ENCODE measurements at places on chromosomes 5 and 9. TPM values are rescaled to one million over a fixed set of nuclear protein-coding genes. Genes with fewer than 3 reads are reported as not detected.

- DNase-seq, result no peak
Observed at GRCh38 chr5:116531635-116532034, 43.0 kb downstream of the SEMA6A start.

Gene ADAMTS13
- 1.2 TPM for total RNA-seq

- DNase-seq, result no peak
Observed at GRCh38 chr5:96582343-96582742, 79.8 kb upstream of the CAST start.

DNA sequence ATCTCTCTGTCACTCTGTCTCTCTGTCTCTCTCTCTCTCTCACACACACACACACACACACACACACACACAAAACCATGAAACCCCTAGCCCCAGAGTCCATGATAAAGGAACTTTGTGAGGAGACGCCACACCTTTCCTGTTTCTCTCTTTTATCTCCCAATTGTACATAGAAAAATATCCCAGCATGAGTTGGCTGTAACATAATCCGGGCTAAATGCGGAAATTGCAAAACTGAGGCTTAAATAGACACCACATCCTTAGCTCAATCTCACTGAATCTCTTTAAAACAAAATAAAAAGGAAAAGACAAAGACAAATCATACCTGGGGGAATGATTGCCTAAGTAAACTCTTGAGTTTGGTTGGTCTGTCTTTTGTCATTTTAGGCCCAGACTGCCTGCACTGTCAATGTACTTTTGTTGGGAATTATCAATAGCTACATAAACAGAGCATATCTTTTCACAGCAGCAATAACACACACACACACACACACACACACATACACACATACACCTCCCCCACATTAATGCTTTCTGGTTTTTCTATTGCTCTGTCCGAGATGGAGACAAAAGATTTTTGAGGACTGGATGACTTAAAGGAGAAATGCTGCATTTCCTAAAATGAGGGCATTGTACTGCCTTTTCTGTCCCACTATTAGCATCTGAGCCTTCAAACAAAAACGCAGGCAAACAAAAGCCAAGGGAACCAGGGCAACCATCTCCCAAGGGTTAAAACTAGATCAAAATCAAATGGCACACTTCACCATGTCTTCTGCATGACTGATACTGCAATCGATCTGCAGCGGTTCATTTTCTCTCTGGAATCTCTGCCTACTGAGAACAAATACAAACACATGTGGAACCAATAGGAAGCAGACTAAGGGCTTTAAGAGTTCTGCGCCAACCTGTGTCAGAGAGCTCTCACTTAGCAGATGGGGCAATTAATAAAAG lies 321.5 kb downstream of the NFIB start:
- DNase-seq, result peak; percentile 54

- DNase-seq, result peak; percentile 45
Observed at GRCh38 chr9:123003466-123003865, 30.0 kb upstream of the GPR21 start.

Gene ADAMTS12
- 22.0 TPM for total RNA-seq
